ENCODE measurements at places on chromosomes 3 and 15. TPM values are rescaled to one million over a fixed set of nuclear protein-coding genes. Genes with fewer than 3 reads are reported as not detected.

DNA sequence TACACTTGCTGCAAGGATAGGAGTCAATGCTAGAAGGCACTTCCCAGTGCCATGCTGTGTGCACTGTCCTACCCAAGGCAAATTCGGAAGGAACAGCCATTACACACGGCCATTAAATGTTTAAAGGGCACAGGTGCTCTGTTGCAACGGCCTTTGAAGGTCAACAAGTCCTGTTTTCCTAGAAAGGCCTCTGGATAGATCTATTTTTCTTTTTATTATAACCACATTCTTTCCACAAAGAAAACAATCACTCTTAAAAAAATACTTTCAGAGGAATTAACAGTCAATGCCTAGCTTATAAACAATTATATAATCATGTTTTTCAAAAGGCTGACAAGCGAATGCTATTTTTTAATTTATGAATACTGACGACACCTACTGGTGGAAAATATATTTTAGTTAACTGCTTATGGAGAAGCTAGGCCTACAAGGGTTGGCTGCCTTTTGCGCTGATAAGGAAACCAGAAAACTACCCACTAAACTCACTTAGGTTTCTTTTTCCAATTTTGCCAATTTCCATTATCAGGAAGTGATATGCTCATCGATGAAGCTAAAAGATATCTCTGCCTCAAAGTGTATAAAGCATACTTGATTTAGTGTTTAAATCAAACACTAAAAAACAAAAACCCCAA lies 2.4 kb downstream of the ARHGEF3 start:
- peak overlapping the region; percentile 71 for H3K4me3 ChIP-seq
- H3K4me1 ChIP-seq: peaks cover 59% of the 10 kb centered on the region
- peak overlapping the region; percentile 88 for H3K27ac ChIP-seq
- H3K36me3 ChIP-seq: no peaks in the 10 kb centered on the region
- no peaks in the 10 kb centered on the region for H3K27me3 ChIP-seq

RAB43 gene
- total RNA-seq: 48.3 TPM

ACTC1 gene
- not detected for total RNA-seq

- H3K27me3 ChIP-seq: no peaks in the 10 kb centered on the region
- H3K27ac ChIP-seq: no peak overlapping the region
- H3K36me3 ChIP-seq: no peaks in the 10 kb centered on the region
- H3K4me3 ChIP-seq: no peak overlapping the region
- H3K4me1 ChIP-seq: no peaks in the 10 kb centered on the region
- no peak for DNase-seq
Measured at GRCh38 chr15:66071160-66071920, 182.2 kb downstream of the MEGF11 start.

DNA sequence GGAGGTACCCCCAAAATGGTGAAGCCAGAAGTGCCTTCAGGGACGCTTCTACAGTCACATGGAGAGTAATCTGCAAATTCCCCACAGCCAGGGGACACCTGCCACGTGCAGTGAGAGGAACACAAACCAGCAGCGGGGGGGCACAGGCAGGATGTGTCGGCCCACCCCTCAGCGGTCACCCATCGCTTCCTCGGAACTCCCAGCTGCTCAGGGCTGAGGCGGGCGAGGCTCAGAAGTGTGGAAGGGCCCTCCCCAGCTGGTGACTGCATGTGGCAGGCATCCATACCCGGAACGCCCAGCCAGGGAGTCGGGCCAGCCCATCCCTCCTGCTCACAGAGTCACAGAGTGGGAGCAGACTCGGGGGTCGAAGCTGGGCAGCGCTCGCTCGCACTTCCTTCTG lies 63.7 kb downstream of the SLC12A8 start:
- H3K4me1 ChIP-seq: peaks cover 43% of the 10 kb centered on the region
- peak overlapping the region; percentile 70 for H3K27ac ChIP-seq
- peak; percentile 84 for DNase-seq
- no peaks in the 10 kb centered on the region for H3K27me3 ChIP-seq
- no peaks in the 10 kb centered on the region for H3K36me3 ChIP-seq
- H3K4me3 ChIP-seq: no peak overlapping the region

DNA sequence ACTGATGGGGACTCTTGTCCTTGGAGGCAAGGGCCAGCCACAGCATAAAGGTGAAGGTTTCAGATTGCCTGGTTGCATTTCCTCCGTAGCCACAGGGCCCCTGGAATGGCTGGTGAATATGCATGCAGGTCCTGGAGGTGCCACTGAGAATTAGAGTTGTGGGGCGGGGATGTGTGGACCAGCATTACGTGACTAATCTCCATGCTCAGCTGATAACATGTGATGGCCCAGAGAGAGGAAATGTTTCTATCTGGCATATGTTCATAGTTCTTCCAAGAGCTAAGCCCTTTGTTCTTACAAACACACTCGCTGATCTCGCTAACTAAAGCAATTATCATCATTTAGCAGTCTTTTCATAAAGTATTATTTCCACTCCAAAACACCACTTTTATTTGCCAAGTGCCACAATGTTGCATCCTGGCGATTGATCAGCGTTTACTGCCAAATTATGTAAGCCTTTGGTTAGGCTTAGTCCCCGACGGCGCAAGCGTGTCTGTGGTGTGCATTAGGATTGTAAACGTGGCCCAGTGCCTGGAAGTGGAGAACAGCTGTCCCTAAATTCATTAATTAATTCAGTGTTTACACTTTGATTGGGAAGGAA lies 55.9 kb downstream of the CGNL1 start:
- H3K27me3 ChIP-seq: no peaks in the 10 kb centered on the region
- peak overlapping the region; percentile 28 for H3K27ac ChIP-seq
- no peaks in the 10 kb centered on the region for H3K36me3 ChIP-seq
- no peak overlapping the region for H3K4me3 ChIP-seq
- peaks cover 13% of the 10 kb centered on the region for H3K4me1 ChIP-seq
- DNase-seq: no peak

DNA sequence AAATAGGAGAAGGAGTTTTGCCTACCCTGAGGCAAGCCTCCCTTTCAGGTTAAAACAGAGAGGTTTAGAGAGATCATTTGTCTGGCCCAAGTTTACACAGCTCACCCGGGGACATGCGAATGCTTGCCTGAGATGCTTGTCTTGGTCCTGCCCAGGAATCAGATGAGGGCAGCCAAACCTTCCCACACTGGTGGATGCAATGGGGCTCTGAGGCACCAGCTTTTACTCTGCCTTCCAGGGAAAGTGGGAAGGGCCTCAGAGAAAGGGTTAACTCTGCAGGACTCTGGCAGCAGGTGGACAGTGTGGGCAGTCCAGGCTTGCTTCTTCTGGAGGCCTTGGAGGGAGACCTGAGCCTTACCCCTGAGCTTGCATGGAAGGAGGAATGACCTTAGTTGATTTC lies 90.0 kb downstream of the LRRK1 start:
- no peaks in the 10 kb centered on the region for H3K27me3 ChIP-seq
- DNase-seq: no peak
- H3K27ac ChIP-seq: no peak overlapping the region
- H3K4me3 ChIP-seq: no peak overlapping the region
- peaks cover 21% of the 10 kb centered on the region for H3K4me1 ChIP-seq

LOXL1 gene
- 7.3 TPM for total RNA-seq

DNA sequence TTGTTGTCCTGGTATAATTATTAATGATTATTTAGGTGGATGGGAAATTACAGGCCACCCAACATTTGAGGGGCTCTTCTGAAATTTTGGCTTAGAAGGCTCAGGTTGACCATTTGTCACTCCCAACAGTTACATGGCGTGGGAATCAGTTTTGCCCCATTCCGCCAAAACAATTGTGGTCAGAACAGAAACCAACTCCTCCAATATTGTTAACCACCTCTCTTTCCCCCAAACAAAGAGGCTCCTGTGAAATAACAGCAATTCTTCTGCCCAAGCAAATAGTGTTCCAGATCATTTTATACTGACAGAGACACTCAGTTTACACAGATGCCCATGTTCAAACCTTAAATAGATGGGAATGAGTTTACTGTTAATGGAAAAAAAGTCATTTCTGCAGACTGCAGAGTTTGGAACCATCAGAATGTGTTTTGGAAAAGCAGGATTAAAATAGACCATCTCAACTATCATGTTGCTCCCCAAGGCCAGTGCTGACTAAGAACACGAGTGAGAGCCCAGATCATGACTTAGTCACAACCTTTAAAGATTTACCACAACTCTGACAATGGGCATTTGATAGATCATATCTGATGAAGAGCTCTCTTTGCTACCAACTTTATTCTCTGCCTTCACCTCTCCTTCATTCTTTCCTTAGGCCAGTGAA lies 102.1 kb downstream of the DUT start:
- no peak for DNase-seq
- no peaks in the 10 kb centered on the region for H3K4me1 ChIP-seq
- H3K27ac ChIP-seq: no peak overlapping the region
- peaks cover 3% of the 10 kb centered on the region for H3K36me3 ChIP-seq
- H3K4me3 ChIP-seq: no peak overlapping the region

DNA sequence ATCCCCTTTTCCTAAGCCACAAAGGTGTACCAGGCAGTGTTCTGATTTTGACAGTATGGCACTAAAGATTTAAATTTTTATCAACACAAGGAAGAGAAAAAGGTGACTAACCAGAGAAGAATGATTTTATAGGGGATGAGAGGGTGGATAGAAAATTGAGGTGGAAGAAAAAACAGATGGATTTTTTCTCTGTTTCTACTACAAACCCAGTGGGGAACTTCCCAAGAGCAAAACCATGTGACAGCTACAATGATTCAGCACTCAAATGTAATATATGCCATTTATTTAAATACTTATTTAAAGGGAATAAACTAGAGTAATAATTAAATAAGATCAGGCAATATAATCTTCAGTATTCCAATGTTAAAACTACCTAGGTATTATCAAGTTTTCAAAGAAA lies 11.1 kb downstream of the DCUN1D1 start:
- no peak overlapping the region for H3K27ac ChIP-seq
- H3K36me3 ChIP-seq: no peaks in the 10 kb centered on the region
- peaks cover 23% of the 10 kb centered on the region for H3K4me1 ChIP-seq
- no peaks in the 10 kb centered on the region for H3K27me3 ChIP-seq
- no peak for DNase-seq

DNA sequence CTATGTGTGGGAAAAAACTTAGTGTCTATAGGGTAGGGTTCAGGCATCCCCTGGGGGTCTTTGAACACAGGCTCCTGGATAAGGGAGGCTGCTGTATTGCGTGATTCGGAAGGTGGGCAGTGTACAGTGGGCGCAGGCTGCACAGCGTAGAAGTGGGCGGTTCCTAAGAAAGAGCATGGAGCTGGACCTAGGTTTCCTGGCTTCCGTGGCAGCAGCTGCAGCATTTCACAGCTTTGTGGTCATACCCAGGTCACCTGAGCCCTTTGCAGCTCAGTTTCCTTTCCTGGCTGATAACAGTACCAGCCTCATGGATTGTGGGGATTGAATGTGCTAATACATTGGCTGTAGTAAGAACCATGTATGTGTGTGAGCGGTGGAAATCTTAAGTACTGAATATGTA lies 22.2 kb downstream of the CFAP100 start:
- DNase-seq: no peak
- no peaks in the 10 kb centered on the region for H3K27me3 ChIP-seq
- H3K36me3 ChIP-seq: no peaks in the 10 kb centered on the region
- no peaks in the 10 kb centered on the region for H3K4me1 ChIP-seq
- H3K27ac ChIP-seq: no peak overlapping the region

TNIK gene
- 23.2 TPM for total RNA-seq

GRM2 gene
- 0.27 TPM for total RNA-seq

XCR1 gene
- total RNA-seq: 0.47 TPM

KBTBD8 gene
- 2.1 TPM for total RNA-seq

DNA sequence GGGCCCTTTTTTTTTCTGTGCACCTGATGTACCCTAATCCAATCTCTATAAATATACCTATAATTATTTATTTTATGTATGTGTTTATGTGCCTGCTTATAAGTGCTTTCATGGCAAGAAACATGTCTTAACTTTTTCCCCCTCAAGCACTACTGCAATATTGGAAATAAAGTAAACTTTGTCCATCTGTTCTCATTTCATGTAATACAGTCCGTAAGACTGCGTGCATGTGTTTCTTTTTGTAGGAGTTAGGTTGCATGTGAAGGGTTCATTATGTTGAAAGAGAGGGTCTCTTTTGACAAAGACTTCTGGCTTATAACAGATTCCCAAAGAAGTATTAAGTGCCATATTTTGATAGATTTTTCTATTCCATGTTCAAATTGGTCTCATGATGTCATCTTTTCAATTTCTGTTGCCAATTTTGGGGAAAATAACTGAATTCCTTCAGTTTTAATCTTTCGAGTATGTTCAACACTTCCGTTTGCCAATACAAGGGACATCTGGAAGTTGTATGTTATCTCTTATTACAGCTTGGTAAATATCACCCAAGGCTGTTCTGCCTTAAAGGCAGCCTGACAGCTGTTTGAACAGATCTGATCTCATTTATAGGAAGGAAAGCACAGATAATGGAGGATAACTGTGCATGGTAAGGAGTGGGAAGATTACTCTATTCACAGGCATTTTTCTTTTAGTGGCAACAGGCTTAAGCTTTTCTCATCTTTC lies 273.1 kb upstream of the SGO1 start:
- H3K36me3 ChIP-seq: no peaks in the 10 kb centered on the region
- no peaks in the 10 kb centered on the region for H3K4me1 ChIP-seq
- no peak for DNase-seq
- no peak overlapping the region for H3K27ac ChIP-seq

GRCh38 chr3:4271834-4272233 lies 31.3 kb upstream of the SETMAR start:
- no peak overlapping the region for H3K27ac ChIP-seq
- no peak overlapping the region for H3K4me3 ChIP-seq
- no peaks in the 10 kb centered on the region for H3K27me3 ChIP-seq
- no peak for DNase-seq

DNA sequence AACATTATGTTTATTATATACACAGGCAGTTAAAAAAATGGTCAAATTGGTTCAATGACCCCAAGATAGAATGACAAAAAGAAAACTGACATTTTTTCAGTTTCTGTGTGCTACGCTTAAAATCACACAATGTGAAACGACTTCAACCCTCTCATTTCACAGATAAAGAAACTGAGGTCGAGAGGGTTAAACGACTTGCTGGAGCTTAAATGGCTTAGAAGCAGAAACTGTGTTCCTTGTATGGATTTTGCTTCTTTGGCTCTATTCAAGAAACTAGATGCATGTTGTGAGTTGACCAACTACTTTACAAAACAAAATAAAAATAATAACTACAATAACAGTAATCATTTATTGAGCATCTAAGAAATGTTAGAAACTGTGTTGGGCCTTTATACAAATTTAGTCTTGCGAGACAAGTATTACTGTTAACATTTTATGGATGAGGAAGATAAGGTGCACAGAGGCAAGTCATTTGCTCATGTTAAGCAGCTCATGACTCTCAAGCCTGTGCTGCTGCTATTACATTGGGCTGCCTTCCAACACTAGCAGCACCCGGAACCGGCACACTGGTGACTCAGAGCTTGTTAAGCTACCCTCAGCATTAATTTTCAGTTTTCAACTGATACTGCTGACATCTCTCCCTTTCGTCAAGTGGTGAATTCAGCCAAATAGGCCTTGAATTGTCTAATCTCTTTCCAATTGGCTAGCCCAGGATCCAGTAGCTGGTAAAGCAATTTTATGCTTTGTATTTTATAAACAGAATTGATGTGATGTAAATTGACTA lies 487.6 kb downstream of the NAALADL2 start:
- H3K27me3 ChIP-seq: no peaks in the 10 kb centered on the region
- H3K4me3 ChIP-seq: no peak overlapping the region
- no peak overlapping the region for H3K27ac ChIP-seq
